ENCODE measurements at places on chromosomes 5 and 9. TPM values are rescaled to one million over a fixed set of nuclear protein-coding genes. Genes with fewer than 3 reads are reported as not detected.
A peak's percentile ranks its signal among the peaks of the same experiment; 100 is the strongest.

DNA sequence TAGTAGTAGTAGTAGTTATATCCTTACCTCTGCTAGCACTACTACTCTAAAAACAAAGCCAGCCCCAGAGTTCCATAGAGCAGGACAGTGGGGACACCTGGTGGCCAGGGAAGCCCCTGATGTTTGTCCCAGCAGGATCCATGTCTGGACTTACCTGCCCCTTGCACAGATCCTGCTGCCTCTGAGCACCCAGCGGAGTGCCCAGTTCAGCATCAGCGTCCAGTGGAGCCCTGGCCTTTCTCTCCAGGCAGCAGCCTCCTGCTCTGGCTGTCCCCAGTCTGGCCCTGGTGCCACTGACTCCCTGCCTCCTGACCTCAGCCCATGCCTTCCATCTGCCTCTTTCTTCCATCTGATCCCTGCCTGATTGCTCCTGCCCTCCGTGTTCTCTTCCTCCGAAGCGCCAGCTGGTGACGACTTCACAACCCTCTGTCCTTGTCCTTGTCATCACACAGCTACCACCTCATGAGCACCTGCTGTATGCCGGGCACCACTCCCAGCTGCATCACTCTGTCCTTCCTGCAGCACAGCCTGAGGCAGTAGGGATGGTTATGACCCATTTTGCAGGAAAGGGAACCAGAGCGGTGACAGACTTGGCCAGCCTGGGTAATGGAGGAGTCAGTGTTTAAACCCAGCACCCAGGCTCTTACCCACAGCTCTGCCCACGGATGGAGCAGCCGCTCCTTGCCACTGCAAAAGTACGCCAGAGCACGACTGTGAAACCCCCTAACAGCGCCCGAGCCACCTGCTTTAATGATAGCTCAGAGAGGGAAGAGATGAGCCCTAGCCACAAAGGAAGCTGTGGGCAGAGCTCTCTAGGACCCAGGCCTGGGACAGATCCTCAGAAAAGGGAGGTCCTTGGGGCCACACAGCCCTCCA, 11.5 kb downstream of the SARDH start:
- peak; percentile 64 for DNase-seq

- DNase-seq = no peak
Observed at GRCh38 chr9:116087751-116088194, 65.8 kb upstream of the PAPPA start.

- DNase-seq = no peak
Observed at GRCh38 chr9:78280982-78281668, 15.8 kb upstream of the PSAT1 start.

- DNase-seq = no peak
Observed at GRCh38 chr9:8633784-8634183, 834.2 kb upstream of the DMAC1 start.

Gene OSMR
- 0.16 TPM for total RNA-seq

Gene FAM163B
- total RNA-seq = not detected

- no peak for DNase-seq
Observed at GRCh38 chr5:101796427-101796826, 499.7 kb downstream of the SLCO4C1 start.

Gene PCDHGA3
- not detected for total RNA-seq

Measured in activated T-cell treated with anti-CD3 and anti-CD28 coated beads, Interleukin-2, amount 50 U/mL, for 4 hours (primary cell).